ENCODE measurements at places on chromosomes 1 and 21. TPM values are rescaled to one million over a fixed set of nuclear protein-coding genes. Genes with fewer than 3 reads are reported as not detected.

RPTN gene
- not detected for total RNA-seq

NFASC gene
- total RNA-seq = 25.9 TPM

GRIK3 gene
- not detected for total RNA-seq

SLC30A2 gene
- total RNA-seq = not detected

Measured in fibroblast of the aortic adventitia (primary cell).